HTR-8/SVneo (cell line): ENCODE measurements at places on chromosomes 2 and 18.

- DNase-seq, result no peak
Observed at GRCh38 chr2:224042191-224042696, 3.2 kb upstream of the SERPINE2 start.

DNA sequence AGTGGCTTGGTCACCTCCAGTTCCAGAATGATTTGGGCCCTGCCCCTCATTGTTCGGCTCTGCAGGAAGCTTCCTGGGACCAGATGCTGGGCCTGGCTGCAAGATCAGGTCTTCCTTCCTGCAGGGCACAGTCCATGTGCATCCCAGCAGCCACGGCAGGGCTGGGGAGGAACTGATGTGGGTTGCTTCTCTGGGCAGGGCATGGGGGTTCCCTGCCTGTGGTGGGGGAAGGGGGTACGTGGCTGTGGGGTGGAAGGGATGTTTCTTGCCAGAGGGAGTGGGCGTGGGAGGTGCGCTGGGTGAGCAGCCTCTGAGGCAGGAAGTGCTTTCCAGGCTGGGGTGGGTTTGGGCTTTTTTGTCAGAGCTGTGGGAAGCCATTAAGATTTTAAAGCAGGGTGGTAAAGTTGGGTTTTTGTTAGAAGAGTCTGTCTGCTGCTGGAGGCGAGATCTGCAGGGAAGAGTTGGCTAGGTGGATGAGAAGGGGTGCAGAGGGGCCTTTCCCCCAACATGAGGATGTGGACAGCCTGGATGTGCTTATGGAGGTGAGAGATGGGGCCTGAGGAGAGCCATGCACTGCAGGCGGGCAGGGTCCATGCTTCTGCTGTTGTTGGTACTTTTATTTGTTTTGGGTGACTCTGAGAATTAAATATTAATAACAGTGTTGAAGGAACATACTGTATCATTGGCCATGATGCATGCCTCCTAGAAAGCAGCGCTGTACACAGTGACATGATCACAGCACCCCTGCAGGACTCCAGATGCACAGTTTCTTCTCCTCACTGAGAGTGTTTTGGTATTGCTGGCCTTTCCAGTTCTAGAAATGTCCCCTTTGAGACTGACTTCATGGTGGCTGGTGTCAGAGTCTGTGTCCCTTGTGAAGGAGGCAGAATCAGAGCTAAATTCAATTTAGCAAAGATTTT, 45.3 kb downstream of the DGKD start:
- no peak for DNase-seq

DNA sequence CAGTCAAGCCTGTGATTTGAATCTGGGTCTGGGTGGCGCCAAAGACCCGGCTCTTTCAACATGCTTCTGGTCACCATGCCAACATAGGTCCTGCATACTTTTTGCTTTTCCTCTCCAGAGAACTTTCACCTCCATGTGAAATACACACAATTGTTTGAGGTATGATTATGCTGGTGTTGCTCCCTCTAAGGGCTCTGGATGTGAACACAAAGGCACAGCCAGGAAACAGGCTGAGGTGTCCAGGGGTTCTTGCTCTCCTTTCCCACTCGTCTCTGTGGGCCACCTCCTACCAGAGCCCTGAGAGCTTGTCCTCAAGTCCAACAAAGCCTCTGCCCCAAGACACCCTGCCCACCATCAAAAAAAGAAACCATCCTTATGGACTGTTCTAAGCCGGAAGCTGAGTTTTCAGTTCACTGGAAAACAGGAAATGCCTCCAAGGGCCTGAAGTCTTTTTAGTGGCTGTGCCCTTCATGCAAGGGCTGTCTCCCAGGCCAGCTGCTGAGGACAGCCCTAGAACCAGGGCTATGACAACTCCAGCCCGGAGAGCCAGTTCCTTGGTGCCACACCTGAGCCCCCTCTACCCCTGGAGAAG, 100.2 kb upstream of the EPAS1 start:
- DNase-seq, result no peak

DNA sequence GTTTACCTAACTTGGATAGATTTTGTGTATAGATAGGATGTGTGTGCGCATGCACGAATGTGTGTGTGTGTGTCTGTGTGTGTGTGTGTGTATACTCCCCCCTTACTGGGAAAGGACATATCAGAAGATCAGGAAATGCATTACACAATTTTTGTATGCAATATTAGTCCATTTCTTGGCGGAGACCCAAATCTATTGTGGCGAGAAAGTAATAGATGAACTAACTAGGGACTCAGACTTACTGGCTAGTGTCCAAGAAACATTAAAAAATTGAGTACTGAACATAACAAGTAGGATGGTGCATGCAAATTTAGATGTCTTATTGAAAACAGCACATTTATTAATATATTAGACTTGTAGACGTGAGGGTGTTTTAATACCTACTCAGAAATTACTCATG, 1036.5 kb upstream of the FANCL start:
- DNase-seq, result no peak

DNA sequence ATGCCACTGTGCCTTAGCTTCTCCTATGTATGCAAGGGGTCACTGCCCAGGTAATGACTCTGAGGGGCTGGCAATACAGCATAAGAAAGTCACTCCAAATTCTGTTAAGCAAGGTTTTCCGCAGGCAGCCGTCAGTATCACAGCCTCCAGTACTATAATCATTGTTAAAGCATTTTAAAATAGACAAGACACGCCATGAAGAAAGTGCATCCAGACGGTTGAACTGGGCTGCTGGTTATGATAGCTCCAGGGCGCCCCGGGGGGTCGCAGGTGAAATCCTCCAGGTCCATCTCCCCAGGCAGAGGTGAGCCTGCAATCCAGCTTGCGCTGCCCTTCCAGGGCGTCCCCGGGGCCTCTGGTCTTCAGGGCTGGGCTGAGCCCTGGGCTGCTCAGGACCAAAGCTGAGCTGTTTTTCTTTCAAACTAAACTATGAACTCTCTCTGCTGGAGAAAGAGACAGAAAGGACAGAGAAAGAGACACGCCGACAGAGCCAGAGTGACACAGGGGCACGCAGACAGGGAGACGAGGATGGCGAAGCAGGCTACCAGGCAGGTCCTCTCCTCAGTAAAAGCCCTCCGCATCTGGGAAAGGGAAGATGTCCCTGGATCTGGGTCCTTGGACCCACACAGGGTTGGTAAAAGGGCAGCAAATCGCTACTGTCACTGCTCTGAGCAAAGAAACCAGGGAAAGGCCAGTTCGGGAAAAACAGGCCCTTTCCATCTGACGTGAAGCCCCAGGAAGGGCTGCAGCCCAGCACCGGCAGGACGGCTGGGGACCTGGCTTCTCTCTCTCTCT, 2.1 kb upstream of the TWIST2 start:
- no peak for DNase-seq

DNA sequence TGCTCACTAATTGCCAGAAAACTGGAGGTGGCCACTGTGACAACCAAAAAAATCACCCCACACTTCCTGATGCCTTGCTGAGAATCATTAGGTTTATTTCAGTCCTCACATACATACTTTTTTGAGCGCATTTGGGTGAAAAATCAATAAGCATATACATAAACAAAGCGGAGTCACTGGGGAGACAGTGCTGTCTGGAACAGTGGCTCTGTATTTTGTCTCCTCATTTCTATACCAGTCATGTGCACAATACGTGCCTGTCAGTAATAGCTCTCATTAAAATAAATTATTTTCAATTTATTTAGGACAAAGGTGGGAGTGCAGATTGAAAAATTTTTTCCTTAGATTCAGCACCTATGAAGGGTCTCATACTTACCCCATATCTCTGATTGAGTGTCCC, 48.2 kb downstream of the CXCR4 start:
- no peak for DNase-seq

- DNase-seq, result no peak
Observed at GRCh38 chr2:216862628-216863398, 2.9 kb upstream of the TNP1 start.

DNA sequence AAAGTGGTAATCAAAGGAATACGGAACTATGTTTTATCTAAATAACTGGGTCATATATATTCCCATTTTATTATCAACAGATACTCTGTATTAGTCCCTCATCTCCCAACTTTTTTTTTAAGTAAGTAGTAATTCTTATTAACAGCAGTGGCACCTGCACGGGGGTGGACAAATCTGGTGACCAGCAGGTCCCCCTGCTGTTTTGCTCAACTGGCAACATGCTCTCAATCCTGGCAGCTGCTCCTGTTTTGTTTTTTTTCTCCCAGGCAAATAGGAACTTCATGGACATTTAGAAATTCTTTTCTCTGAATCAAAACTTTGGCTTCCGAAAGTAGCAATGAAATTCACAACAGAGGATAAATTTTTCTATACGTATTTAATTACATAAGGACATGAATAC, 193.5 kb downstream of the SS18 start:
- DNase-seq, result no peak

DNA sequence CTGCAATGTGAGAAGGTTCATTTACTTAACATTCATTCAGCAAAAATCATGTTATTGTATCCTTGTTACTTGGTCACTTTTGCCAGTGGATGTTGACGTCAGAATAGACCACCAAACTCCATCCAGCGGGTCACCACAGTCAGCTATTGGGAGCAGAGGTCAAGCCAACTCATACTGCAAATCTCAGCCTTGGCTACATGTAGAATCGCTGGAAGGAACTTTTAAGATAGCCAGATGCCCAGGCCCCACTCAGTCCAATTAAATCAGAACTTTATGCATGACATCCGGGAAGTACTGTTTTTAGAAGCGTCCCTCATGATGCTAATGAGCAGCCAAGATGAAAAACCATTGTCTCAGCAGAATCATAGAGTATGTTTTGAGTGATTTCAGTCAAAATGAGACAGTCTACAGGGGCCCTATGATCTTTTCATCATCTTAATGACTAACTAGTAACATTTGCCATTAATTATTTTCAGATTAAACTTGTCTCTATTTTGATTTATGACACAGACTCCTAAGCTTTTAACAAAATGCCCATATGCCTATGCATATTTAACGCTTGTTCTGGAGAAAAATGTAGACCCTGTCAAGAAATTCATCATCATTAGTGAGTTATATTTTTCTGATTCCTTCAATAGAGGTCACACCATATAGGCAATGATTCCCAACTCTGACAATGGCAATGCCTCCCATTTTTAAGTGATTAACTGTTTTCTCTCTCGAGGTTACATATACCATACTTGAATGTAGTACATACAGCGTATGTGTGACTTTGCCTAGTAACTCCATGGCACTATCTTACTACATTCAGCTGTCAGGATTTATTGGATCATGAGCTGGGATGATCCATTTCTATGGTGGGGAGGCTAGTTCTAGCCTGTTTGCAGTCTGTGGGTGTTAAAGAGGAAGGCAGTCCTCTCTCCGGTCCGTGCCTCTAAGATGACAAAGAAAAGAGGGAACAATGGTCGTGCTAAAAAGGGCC, 63.7 kb upstream of the CCBE1 start:
- no peak for DNase-seq

DNA sequence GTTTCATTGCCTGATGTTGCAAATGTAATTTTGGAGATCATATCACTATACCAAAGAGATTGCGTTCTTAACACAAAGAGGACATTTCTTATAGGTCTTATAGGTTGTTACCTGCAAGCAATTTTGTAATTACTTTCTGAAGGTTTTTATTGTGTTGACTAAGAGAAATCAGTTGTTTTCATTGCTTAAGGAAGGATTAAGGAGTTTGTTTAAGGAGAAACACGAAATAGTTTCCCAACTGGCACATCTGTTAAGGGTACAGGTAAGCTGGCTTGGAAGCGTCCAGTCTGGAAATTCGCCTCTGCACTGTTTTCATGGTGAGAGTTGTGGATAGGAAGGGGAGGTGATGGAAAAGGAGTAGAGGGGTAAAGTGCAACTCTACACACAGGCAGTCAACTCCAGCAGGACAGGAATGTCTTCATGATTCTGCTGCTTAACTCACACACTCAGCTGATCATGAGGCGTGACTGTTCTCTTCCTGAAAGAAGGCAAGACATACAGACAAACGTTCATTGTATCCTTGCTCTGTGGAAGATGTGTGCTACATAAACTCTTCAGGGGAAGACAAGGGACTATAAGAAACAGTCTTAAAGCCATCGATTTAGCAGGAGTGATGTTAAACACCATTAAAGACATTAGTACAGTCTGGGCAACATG, 61.4 kb upstream of the ACSL3 start:
- no peak for DNase-seq

DNA sequence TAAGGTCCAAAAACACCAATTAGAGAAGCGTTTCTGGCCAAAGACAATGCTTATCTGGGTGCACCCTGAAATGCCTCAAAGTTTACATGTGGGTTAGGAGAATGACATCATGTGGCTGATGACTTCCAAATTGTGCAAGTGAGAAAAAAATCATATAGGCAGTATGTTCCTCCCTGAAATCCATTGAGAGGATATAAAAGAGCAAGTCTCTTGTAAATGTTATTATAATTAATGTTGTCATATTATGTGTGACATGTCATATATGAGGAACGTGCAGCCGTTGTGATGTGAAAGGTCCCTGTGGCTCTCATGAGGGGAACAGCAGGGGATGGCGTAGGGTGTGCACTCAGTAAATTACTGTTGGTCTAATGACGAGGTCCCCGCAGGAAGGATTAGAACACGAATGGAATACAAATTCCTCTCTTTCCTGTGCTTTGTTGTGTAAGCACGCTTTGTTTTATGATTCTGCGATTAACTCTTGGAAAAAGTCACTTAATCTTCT, 290.8 kb downstream of the PRKCE start:
- no peak for DNase-seq

- DNase-seq, result no peak
Observed at GRCh38 chr2:205705511-205706349, 23.4 kb downstream of the NRP2 start.

- DNase-seq, result no peak
Observed at GRCh38 chr2:151730262-151730975, 3.9 kb downstream of the NEB start.

DNA sequence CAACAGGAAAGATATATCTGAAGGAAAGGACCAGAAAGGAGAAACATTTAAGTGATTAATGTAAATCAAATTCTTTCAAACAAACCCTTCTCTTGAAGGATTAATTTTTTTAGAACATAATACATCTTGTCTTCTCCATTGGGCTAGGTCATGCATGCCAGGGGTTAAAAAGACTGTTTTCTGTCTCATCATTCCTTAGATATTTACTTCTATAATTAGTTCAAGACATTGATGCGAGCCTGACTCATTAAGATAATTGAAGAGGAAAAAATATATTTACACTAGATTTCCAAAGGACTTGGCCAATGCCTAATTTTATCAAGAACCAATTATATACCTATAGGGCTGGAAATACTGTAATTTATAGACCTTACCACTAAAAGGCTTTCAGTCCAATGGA, 166.6 kb upstream of the SETBP1 start:
- DNase-seq, result no peak

DNA sequence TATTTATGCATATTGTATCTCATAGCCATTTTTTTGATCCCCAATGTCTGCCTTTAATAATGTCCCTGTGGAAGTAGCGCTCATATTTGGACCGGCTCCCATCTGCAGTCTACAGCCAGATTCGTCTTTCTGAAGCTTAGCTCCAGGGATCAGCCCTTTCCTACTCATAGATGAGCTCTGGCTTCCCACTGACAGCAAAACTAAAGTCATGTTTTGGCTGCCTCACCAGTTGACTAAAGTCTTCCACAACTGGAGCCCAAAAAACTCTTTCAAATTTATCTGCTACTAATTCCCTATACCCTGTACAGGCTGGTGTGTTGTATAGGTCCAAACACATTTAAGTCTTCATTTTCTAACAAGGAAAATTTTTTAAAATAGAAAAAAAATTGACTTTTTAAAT, 294.2 kb upstream of the HNMT start:
- DNase-seq, result no peak

- DNase-seq, result no peak
Observed at GRCh38 chr2:164903951-164904350, 51.4 kb downstream of the SLC38A11 start.

- no peak for DNase-seq
Observed at GRCh38 chr2:48713647-48714046, 41.9 kb downstream of the LHCGR start.
